Pancreas (tissue), 10 donors: ENCODE measurements at places on chromosomes 12 and 14.
A peak's percentile ranks its signal among the peaks of the same experiment; 100 is the strongest.

DNA sequence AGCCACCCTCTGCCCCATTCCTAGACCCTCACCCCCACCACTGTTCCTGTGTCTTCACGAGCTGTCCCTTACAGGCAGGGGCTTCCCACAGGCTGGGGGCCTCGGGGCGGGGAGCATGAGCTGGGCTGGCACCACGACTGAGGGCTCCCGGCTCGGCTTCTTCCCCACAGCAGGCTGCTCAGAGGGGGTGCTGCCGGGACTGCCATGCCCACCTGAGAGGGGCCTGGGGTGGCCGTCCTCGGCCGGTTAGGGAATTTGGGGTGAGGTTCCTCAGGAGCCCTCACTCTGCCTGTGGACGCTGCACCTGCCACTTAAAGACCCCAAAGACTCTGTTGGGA lies 6.8 kb downstream of the SLC25A47 start:
- H3K36me3 ChIP-seq, result no peaks in the 10 kb centered on the region
- DNase-seq, result no peak

DNA sequence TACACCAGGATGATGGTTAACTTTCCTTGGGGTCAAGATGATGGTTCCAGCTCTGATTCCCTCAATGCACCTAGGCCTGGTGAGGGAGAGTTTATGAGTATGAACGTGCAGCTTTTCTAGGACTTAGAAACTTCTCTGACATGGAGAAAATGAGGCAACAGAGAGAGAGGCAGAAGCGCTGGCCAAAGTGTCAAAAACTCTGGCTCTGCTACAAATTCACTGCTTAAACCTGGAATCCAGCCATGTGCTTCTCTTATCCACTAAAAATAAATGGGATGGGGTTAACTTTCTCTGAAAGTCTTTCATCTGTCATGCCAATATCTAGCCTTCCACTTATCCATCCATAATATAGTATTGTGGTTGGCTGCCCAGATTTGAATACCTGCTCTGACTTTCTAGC lies 568.7 kb downstream of the MED13L start:
- no peak for DNase-seq
- no peaks in the 10 kb centered on the region for H3K27me3 ChIP-seq
- H3K27ac ChIP-seq, result no peak overlapping the region
- no peaks in the 10 kb centered on the region for H3K4me1 ChIP-seq

DNA sequence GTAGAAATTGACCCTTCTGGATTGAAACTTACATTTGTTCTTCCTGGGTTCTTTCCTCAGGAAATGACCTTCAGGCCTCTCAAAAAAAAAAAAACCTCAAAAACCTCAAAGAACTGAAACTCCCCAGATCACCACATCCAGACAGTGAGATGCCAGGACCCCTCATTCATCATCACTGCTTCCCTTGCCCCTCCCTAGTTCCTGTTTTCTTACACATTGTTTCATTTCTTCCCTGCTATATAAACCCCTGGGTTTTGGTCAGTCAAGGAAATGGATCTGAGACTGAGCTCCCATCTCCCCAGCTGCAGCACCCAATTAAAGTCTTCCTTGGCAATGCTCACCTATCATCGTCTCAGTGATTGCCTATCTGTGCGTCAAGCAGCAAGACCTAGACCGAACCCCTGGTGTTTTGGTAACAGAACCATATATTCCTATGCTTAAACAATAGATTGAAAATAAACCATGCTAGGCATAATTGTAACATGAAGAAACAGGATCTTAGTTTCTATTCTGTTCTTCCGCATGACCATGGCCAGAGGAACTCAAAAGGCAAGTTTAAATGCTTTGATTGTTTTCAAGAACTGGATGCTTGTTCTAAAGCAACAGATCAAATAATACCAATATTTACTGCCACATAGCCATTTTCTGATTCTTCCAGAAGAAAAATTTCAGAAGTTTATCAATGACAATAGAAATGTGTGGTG lies 108.0 kb upstream of the MAX start:
- no peak overlapping the region for H3K27ac ChIP-seq
- no peaks in the 10 kb centered on the region for H3K27me3 ChIP-seq
- H3K4me1 ChIP-seq, result no peaks in the 10 kb centered on the region
- H3K36me3 ChIP-seq, result no peaks in the 10 kb centered on the region
- H3K4me3 ChIP-seq, result no peak overlapping the region

- peak overlapping the region; percentile 37 for H3K27ac ChIP-seq
- H3K4me3 ChIP-seq, result no peak overlapping the region
- no peaks in the 10 kb centered on the region for H3K36me3 ChIP-seq
- no peaks in the 10 kb centered on the region for H3K27me3 ChIP-seq
- peak; percentile 81 for DNase-seq
- peaks cover 21% of the 10 kb centered on the region for H3K4me1 ChIP-seq
These were observed 333.9 kb downstream of the ZFP36L1 start for GRCh38 chr14:68458840-68459469.

- no peak overlapping the region for H3K27ac ChIP-seq
- H3K4me3 ChIP-seq, result no peak overlapping the region
These were observed 219.0 kb downstream of the NTF3 start for GRCh38 chr12:5650829-5651461.

DNA sequence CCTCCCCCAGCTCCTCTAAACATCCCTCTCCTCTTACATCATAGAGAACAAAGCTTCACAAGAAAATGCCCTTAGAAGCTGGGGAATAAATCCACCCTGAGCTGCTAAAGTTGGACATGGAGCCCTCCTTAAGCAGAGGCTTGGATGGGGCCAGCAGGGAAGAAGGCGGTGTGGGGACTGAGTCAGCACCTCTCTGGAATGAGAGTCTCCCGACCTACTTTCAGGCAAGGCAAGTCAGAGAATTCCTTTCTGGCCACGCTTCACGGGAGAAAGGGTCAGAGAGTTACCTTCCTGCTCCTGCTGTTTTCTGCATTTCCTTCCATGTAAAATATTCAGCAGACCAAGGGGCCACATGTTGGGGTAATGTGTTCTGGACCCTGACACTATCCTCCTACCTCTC lies 113.3 kb upstream of the PRB2 start:
- no peaks in the 10 kb centered on the region for H3K36me3 ChIP-seq
- no peaks in the 10 kb centered on the region for H3K27me3 ChIP-seq
- DNase-seq, result no peak
- H3K27ac ChIP-seq, result no peak overlapping the region
- no peaks in the 10 kb centered on the region for H3K4me1 ChIP-seq
- H3K4me3 ChIP-seq, result no peak overlapping the region

GRCh38 chr14:61153431-61153830 lies 127.7 kb downstream of the TMEM30B start:
- H3K27ac ChIP-seq, result no peak overlapping the region
- no peak for DNase-seq
- no peak overlapping the region for H3K4me3 ChIP-seq
- no peaks in the 10 kb centered on the region for H3K36me3 ChIP-seq
- H3K4me1 ChIP-seq, result no peaks in the 10 kb centered on the region
- no peaks in the 10 kb centered on the region for H3K27me3 ChIP-seq

DNA sequence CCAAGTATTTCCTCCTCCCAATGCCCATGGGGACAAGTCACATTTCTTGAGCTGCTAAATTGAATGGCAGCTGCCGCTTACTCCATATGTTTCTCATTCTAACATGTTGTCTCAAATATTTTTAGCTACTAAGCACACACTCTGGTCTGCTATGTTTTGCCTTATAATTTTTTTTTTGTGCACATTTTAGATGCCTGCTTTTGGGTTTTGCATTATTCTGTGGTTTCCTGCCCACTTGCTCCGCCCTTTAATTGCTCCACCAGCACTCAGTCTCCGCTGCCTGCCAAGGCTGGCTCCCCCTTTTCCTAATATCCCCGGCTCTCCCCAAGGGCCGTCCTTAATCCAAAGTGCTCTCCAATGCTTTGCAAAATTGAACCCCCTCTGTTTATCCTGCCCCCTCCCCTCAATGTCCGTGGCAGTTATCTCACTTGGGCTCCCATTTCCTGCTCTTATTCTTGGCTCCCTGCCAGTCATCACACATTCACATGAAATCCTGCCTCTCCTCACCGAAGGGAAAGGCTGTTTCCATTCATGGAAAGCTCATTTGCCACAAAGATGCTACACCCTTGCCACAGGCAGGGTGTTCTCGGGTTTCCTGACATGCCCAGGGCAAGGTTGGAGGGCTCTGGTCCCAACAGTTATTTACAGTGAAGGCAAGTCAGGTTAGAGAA lies 79.4 kb downstream of the C12orf75 start:
- no peaks in the 10 kb centered on the region for H3K27me3 ChIP-seq
- H3K27ac ChIP-seq, result no peak overlapping the region
- DNase-seq, result no peak
- H3K4me1 ChIP-seq, result no peaks in the 10 kb centered on the region
- H3K36me3 ChIP-seq, result no peaks in the 10 kb centered on the region
- no peak overlapping the region for H3K4me3 ChIP-seq

DNA sequence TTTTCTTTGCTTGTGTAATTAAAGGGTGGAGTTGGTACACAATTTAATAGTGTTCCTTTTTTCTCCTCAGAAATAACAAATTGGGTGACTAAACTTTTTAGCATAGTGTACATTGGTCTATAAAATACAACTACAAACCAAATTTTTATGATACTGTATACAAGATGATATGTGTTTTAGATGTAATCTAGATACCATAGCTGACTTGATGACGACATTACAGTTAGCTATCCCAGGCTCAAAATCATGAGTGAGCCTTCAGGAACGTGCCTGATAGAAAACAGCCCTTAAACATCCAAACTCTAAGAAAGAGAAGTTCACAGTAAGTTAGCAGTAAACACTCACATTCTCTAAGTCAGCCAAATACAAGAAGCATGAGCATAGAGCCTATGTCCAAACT lies 99.0 kb upstream of the SSTR1 start:
- no peak overlapping the region for H3K27ac ChIP-seq
- no peaks in the 10 kb centered on the region for H3K4me1 ChIP-seq
- no peak for DNase-seq

- H3K27ac ChIP-seq, result no peak overlapping the region
- DNase-seq, result no peak
- no peaks in the 10 kb centered on the region for H3K4me1 ChIP-seq
- no peaks in the 10 kb centered on the region for H3K27me3 ChIP-seq
- no peaks in the 10 kb centered on the region for H3K36me3 ChIP-seq
- no peak overlapping the region for H3K4me3 ChIP-seq
These were observed 124.5 kb downstream of the CALM1 start for GRCh38 chr14:90521084-90521929.

DNA sequence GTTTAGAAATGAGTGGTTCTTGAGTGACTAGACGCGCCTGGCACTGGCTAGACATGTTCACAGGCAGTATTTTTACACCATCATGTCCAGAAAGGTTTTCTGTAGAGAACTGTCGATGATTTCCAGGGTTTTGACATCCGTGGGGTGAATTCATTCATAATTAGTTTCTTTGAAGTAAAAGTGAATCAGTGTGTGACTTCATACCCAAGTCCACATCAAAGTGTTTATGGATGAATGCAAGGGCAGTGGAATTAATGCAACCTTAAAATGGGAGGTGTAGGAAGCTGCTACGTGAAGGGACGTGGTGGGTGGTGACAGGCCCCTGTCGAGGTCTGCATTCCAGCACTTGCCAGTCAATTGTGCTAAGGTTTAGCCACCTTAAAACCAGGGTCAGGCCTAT lies 38.4 kb upstream of the ELK3 start:
- no peak for DNase-seq
- H3K27ac ChIP-seq, result no peak overlapping the region

DNA sequence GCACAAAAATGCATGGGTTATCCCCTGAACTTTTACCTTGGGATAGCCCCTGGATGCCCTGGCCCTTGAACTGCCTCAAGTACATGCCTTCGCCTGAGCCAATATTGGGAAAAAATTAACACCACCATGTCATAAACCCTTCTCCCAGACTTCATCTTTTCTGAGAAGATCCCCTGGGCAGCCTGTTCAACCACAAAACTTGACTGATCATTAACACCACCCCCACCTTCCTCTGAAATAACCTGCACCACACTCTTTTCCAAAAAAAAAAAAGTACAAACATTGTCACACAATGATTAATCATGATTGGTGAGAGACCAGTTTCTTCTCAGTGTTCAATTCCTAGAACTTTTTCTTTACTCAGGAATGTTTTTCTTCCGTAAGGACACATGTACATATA lies 217.9 kb downstream of the PAX9 start:
- no peak overlapping the region for H3K4me3 ChIP-seq
- no peak overlapping the region for H3K27ac ChIP-seq
- no peaks in the 10 kb centered on the region for H3K4me1 ChIP-seq
- no peaks in the 10 kb centered on the region for H3K36me3 ChIP-seq
- no peak for DNase-seq

GRCh38 chr12:51326698-51327439 lies 2.9 kb upstream of the BIN2 start:
- no peak for DNase-seq
- H3K4me3 ChIP-seq, result no peak overlapping the region
- no peaks in the 10 kb centered on the region for H3K27me3 ChIP-seq
- H3K27ac ChIP-seq, result no peak overlapping the region
- H3K36me3 ChIP-seq, result no peaks in the 10 kb centered on the region
- H3K4me1 ChIP-seq, result no peaks in the 10 kb centered on the region

GRCh38 chr12:52566847-52567291 lies 6.8 kb downstream of the KRT74 start:
- no peak overlapping the region for H3K27ac ChIP-seq
- DNase-seq, result no peak
- H3K36me3 ChIP-seq, result no peaks in the 10 kb centered on the region
- no peaks in the 10 kb centered on the region for H3K27me3 ChIP-seq
- no peak overlapping the region for H3K4me3 ChIP-seq
- H3K4me1 ChIP-seq, result no peaks in the 10 kb centered on the region

DNA sequence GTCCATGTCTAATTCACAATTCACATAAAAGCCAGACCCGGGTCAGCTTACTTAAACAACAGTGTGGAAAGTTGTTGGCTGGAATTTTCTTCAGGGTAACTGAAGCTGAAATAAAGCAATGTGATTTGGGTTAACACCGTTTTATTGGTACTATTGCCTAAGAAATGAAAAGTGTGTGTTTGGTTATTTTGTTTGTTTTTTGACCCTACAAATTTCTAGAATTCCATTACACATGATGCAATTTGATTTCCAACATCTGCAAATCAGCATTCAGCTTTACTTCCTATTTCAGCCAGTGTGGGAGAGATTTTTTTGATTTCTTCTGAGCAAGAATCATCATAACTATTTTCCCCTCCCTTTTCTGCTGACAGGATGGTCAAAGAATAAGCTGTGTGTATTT lies 45.7 kb upstream of the CLMN start:
- no peaks in the 10 kb centered on the region for H3K4me1 ChIP-seq
- no peak overlapping the region for H3K27ac ChIP-seq
- H3K36me3 ChIP-seq, result no peaks in the 10 kb centered on the region
- no peaks in the 10 kb centered on the region for H3K27me3 ChIP-seq
- no peak for DNase-seq

- peak overlapping the region; percentile 64 for H3K4me3 ChIP-seq
- DNase-seq, result peak; percentile 15
- H3K27me3 ChIP-seq, result no peaks in the 10 kb centered on the region
These were observed 630 bp downstream of the NELL2 start for GRCh38 chr12:44875417-44875953.

DNA sequence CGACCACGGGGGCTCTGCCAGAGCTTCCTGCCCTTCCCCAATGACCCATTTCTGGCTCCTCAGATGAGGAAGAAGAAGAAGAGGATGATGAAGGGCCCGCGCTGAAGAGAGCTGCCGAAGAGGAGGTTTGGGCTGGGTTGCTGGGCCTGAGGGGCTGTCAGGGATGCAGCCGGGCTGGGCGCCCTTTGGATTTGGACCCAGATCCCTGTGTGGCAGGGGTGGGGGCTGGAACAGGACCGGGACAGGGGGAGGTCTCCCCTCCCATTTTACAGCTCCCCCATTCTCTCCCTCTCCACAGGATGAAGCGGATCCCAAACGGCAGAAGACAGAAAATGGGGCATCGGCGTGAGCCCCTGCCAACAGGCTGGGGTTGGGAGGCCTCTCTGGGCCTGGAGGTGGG lies 2.2 kb upstream of the LAG3 start:
- no peaks in the 10 kb centered on the region for H3K36me3 ChIP-seq
- no peak overlapping the region for H3K27ac ChIP-seq
- no peak for DNase-seq
- no peak overlapping the region for H3K4me3 ChIP-seq
- peaks cover 13% of the 10 kb centered on the region for H3K4me1 ChIP-seq

- DNase-seq, result no peak
- no peak overlapping the region for H3K27ac ChIP-seq
- no peaks in the 10 kb centered on the region for H3K27me3 ChIP-seq
These were observed 687.7 kb upstream of the TBX3 start for GRCh38 chr12:115371711-115372110.
